Mesendoderm (in vitro differentiated cells): ENCODE measurements at places on chromosomes 3 and 15.

DNA sequence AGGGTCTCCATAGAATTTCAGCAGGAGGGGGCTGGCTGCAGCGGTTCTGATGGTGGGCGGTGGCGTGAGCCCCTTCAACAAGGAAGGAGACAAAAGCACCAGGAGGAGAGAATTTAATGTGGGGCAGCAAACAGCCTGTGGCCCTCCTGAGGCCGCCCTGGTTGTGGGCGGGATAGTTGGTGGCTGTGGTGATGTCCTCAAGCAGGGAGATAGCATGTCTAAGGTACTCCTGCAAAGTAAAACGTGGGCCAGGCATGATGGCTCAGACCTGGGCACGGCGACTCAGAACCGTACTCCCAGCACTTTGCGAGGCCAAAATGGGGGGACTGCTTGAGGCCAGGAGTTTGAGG is 94.0 kb downstream of the LRRK1 start:
- H3K4me1 ChIP-seq, result no peaks in the 10 kb centered on the region
- DNase-seq, result no peak
- no peak overlapping the region for H3K4me3 ChIP-seq
- H3K27me3 ChIP-seq, result no peaks in the 10 kb centered on the region

GRCh38 chr15:51793521-51794305 is 35.7 kb upstream of the TMOD3 start:
- no peak for DNase-seq
- H3K27ac ChIP-seq, result no peak overlapping the region
- H3K4me3 ChIP-seq, result no peak overlapping the region
- no peaks in the 10 kb centered on the region for H3K36me3 ChIP-seq
- H3K4me1 ChIP-seq, result no peaks in the 10 kb centered on the region
- no peaks in the 10 kb centered on the region for H3K27me3 ChIP-seq

DNA sequence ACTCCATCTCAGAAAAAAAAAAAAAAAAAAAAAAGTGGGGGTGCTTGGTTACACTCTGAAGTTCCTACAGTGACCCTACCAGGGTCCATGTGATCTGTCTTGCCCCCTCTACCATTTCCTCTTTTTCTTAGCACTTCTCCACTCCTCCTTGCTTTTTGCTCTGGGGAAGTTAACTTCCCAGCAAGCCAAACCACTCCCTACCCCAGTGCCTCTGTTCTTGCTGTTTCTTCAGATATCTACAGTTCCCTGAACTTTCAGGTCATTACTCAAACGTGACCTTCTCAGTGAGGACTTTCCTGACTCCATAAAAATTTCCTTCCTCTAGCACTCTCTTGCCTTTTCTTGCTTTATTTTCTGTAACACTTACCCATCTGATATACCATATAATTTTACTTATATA is 61.1 kb upstream of the GCNT3 start:
- no peak for DNase-seq
- no peak overlapping the region for H3K4me3 ChIP-seq
- no peaks in the 10 kb centered on the region for H3K36me3 ChIP-seq
- peaks cover 8% of the 10 kb centered on the region for H3K4me1 ChIP-seq
- H3K27me3 ChIP-seq, result no peaks in the 10 kb centered on the region

- H3K27me3 ChIP-seq, result peaks cover 12% of the 10 kb centered on the region
- H3K27ac ChIP-seq, result no peak overlapping the region
- H3K36me3 ChIP-seq, result no peaks in the 10 kb centered on the region
- peak; percentile 42 for DNase-seq
- no peaks in the 10 kb centered on the region for H3K4me1 ChIP-seq
These were observed 155.8 kb upstream of the FRMD4B start for GRCh38 chr3:69541711-69542088.

DNA sequence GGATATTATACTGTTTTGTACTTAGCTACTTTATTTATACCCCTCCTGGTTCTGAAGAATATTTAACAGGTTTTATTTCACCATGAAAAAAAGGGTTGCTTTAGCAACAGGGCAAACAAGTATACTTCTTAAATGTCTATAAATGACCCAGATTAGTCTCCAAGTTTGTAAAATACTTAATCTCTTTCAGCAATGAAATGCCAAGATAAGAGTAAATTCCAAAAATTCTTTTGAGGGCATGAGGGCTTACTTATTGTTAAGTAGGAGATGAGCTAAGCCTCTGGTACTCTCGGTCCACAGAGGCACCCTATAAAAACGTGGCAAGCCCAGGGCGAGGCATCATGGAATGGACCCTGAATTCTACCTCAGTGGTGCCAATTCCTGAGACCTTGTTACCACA is 264.8 kb upstream of the NSMCE3 start:
- peaks cover 2% of the 10 kb centered on the region for H3K4me1 ChIP-seq
- no peaks in the 10 kb centered on the region for H3K27me3 ChIP-seq
- no peaks in the 10 kb centered on the region for H3K36me3 ChIP-seq
- H3K27ac ChIP-seq, result no peak overlapping the region
- H3K4me3 ChIP-seq, result no peak overlapping the region

GRCh38 chr3:189507856-189508255 is 123.3 kb upstream of the TP63 start:
- no peaks in the 10 kb centered on the region for H3K27me3 ChIP-seq
- no peaks in the 10 kb centered on the region for H3K4me1 ChIP-seq
- DNase-seq, result no peak
- H3K27ac ChIP-seq, result no peak overlapping the region

- no peak overlapping the region for H3K27ac ChIP-seq
- H3K4me3 ChIP-seq, result no peak overlapping the region
- no peaks in the 10 kb centered on the region for H3K4me1 ChIP-seq
- no peaks in the 10 kb centered on the region for H3K36me3 ChIP-seq
- no peak for DNase-seq
These were observed 469.6 kb upstream of the PPP2R3A start for GRCh38 chr3:135495891-135496290.

- H3K4me1 ChIP-seq, result no peaks in the 10 kb centered on the region
- no peak overlapping the region for H3K4me3 ChIP-seq
- H3K27me3 ChIP-seq, result no peaks in the 10 kb centered on the region
- no peak overlapping the region for H3K27ac ChIP-seq
These were observed 304.7 kb upstream of the DPPA4 start for GRCh38 chr3:109642025-109642424.

DNA sequence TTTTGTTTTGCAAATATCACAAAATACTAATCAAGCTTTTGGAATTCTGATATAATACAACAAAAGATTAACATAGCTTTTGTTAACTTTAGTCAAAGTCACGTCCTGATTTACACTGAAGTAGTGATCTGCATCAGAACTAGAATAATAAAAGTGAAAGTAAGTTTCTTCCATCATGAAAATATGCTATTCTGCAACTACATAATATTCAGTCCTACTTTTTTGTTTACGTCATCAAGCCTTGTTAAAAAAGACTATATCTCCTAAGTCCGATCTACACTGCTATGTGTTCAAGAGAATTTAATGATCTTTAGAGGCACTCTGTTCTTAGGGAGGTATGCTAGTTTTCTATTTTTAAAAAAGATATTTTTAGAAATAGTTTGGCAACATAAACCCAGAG is 330.1 kb downstream of the ARPP21 start:
- no peak for DNase-seq
- no peak overlapping the region for H3K4me3 ChIP-seq
- H3K27ac ChIP-seq, result no peak overlapping the region

- no peaks in the 10 kb centered on the region for H3K27me3 ChIP-seq
- H3K27ac ChIP-seq, result no peak overlapping the region
- no peak for DNase-seq
- no peak overlapping the region for H3K4me3 ChIP-seq
- no peaks in the 10 kb centered on the region for H3K36me3 ChIP-seq
These were observed 1.2 kb downstream of the MLF1 start for GRCh38 chr3:158571969-158572765.

DNA sequence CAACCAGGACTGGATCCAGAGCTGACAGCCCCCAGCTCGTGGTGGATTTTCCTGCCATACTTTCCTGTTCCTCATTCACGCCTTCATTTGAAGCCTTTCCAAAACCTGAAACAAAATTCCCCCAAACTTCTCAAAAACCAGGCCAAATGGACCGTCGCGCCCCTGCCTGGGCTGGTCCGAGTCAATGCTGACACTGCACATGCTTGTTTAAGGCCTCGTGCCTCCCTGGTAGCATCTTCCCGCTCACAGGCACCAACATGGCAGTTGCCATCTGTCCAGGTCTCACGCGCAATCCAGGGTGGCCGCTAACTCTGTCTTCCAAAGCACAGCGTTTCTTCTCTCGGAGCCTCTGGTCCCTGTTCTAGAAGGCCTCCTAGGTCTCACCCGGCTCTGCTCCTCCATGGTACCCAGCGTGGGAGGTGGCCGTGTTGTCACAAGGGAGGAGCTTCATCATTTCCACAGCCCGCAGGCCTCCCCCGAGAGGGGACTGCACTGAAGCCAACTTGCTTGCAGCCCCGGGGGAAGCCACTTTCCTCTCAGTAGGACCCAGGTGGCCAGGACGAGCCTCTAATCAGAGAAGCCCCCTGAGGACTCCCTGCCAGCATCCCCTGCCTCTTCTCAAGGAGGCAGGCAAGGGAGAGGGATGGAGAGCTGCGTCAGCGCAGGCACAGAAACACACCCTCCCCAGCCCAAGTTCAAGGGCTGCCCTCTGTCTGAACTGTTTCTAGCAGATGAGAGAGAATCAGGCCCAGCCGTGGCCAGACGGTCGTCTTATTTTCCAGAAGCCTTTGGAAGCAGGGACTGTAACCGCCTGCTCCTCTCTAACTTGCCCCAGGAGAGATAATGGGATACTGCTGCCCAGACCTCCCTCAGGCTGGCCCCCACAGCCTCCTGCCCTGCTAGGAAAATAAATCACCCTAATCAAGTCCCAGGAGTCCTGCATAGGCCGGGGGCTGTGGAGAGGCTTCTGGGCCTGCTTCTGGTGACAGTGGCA is 152.8 kb upstream of the TLE3 start:
- no peaks in the 10 kb centered on the region for H3K36me3 ChIP-seq
- H3K27ac ChIP-seq, result no peak overlapping the region
- peaks cover 4% of the 10 kb centered on the region for H3K4me1 ChIP-seq
- DNase-seq, result no peak

- peaks cover 3% of the 10 kb centered on the region for H3K36me3 ChIP-seq
- no peak overlapping the region for H3K4me3 ChIP-seq
- H3K27me3 ChIP-seq, result no peaks in the 10 kb centered on the region
- no peak overlapping the region for H3K27ac ChIP-seq
- no peaks in the 10 kb centered on the region for H3K4me1 ChIP-seq
These were observed 13.3 kb downstream of the RRP9 start for GRCh38 chr3:51928438-51928837.

DNA sequence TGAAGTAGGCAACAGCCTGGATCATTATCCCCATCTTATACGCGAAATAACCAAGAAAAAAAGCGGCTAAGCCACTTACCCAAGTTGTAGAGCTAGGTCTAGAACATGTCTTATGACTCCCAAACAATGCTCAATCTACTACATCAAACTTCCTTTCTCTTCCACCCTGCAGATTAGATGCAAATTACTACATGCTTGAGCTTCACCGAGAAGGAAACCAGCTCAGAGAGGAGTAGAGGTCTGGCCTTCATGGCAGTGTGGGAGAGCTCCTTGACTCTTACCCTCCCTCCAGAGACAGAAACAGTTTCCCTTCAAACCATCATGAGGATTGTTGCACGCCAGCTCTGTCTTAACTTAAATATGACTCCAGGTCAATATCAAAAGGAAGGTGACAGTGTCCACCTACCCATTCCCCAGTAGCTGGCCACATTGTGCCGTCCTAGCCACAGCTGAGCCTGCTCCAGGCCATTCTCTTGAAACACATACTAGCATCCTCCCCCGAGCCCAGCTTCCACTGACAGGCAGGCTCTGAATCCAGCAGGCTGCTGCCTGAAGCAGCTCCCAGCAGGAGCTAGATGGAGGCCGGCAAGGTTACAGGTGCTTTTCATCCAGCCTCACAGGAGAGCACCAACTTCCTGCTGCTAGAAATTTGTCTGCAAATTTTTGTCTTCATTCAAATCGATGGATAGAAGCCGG is 56.8 kb downstream of the CPN2 start:
- no peak overlapping the region for H3K27ac ChIP-seq
- H3K4me1 ChIP-seq, result peaks cover 5% of the 10 kb centered on the region
- peak; percentile 79 for DNase-seq
- H3K27me3 ChIP-seq, result no peaks in the 10 kb centered on the region
- no peaks in the 10 kb centered on the region for H3K36me3 ChIP-seq

DNA sequence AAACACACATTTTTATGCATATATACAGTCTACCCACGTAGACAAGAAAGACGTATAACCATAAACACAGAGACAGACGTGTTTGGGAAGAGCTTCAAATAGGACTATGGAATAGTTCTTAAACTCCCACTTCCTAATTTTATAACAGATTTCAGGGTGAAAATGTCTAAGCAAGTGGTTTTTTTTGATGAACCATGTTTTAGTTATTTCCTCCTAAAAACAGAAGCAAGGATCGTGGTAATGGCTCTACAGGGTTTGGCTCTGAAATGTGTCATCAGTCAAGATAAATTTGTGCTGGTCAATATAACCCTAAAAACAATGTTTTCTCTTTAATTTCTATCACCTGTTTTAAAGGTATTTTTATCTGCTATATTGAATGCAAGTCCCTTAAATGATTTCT is 58.2 kb downstream of the FMN1 start:
- H3K27ac ChIP-seq, result no peak overlapping the region
- DNase-seq, result no peak
- no peaks in the 10 kb centered on the region for H3K27me3 ChIP-seq
- H3K4me1 ChIP-seq, result no peaks in the 10 kb centered on the region
- no peak overlapping the region for H3K4me3 ChIP-seq

GRCh38 chr3:48414376-48415250 is 15.3 kb downstream of the PLXNB1 start:
- no peaks in the 10 kb centered on the region for H3K27me3 ChIP-seq
- no peak for DNase-seq

- no peaks in the 10 kb centered on the region for H3K4me1 ChIP-seq
- no peak for DNase-seq
- H3K36me3 ChIP-seq, result no peaks in the 10 kb centered on the region
- no peak overlapping the region for H3K4me3 ChIP-seq
- no peak overlapping the region for H3K27ac ChIP-seq
- no peaks in the 10 kb centered on the region for H3K27me3 ChIP-seq
These were observed 98.5 kb downstream of the LARS2 start for GRCh38 chr3:45486926-45487325.

DNA sequence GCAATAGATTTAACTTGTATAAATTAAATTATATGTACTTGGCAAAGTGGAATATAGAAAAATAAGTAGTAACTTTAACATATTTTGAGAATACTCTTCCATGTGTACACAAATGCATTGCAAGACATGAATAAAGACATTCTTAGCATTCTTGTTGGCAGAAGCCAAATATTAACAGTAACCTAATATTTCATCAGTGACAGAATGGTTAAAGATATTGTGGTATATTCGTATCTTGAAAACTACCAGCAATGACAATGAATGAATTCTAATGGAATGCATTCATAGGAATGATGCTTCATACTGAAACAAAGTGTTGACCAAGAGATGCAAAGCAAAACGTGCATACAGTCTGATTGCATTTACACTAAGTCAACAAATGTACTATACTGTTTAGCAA is 524.7 kb downstream of the GRM7 start:
- no peaks in the 10 kb centered on the region for H3K36me3 ChIP-seq
- no peak for DNase-seq
- H3K27me3 ChIP-seq, result no peaks in the 10 kb centered on the region
- no peak overlapping the region for H3K27ac ChIP-seq
- no peaks in the 10 kb centered on the region for H3K4me1 ChIP-seq

- no peak overlapping the region for H3K4me3 ChIP-seq
- H3K27me3 ChIP-seq, result no peaks in the 10 kb centered on the region
- no peaks in the 10 kb centered on the region for H3K4me1 ChIP-seq
- H3K27ac ChIP-seq, result no peak overlapping the region
These were observed 44.9 kb upstream of the ABHD2 start for GRCh38 chr15:89043031-89044002.
